ENCODE measurements at places on chromosomes 16 and 17.

- DNase-seq = no peak
Observed at GRCh38 chr17:27216836-27217235, 77.1 kb upstream of the WSB1 start.

DNA sequence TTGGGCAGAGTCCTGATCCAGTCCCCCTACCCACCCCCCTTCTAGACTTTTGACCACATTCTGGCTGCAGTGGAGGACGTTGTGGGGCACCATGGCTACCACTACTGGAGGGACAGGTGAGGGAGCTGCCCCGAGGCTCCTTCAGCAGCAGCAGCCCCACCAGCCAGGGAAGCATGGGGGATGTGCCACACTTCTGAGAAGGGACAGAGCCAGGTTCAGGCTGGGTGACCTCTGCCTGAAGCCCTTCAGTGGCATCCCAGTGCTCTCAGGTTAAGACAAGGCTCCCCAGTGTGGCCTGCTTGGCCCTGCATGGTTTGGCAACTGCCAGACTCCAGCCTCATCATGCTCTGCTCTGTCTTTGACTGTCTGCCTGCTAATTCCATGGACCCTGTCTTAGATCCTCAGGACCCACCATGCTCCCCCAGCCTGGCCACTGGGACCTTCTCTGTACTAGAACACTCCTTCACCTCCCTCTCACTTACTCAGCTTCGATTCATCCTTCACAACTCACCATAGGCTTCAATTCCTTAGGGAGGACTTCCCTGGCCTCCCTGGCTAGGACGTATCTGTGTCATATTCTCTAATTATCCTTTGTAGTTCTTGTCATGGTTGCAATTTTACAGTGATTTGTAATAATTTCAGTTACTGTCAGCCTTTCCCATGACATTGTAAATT, 8.8 kb downstream of the SLC9A5 start:
- DNase-seq = no peak

DNA sequence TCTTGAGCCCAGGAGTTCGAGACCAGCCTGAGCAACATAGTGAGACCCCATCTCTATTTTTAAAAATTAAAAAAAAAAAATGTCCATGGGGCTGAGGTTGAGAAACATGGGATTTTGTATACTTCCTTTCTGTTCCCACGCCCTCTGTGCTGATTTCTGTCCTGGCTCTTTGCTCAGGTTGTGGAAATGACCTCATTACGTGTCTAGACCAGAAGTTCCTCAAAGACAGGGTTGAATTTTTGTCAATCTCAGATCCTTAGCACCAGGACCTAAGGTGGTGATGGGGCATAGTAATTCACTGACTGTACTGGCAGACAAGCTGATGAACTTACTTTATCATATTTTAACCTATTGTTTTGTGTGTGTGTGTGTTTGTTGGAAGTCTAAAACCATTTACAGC, 11.2 kb upstream of the HNF1B start:
- DNase-seq = no peak

- DNase-seq = peak; percentile 44
Observed at GRCh38 chr17:78974635-78975591, 4.8 kb downstream of the LGALS3BP start.

DNA sequence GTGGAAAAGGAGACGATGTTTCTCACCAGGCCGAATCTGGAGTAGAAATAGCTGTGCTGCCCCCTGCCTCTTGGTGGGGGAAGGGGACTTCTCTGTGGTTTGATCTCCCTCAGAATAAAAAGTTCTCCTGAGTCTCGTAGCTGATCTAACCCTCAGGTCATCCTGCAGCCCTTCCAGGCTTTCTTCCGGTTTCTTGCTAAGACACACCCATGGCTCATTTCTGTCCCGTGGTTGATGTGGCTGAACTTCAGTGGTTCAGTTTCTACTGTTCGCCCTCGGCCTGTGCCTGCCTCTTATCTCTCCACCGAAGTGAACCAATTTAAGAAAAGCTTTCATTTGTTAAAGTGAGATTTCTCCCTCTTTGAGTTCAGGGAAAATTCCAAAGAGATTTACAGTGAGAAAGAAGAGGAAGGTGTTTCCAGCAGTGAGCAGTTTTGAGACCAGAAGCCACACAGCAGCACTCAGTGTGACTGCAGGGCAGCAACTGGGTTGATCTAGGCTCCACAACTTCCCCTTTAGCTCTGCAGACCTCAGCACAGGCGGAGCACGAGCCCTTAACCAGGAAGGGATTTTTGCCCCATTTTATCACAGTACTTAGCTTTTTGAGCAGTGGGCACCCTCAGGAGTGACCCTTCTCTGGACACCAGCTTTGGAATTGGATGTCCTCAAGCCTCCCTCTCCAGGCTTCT, 34.9 kb upstream of the CACNG5 start:
- no peak for DNase-seq

DNA sequence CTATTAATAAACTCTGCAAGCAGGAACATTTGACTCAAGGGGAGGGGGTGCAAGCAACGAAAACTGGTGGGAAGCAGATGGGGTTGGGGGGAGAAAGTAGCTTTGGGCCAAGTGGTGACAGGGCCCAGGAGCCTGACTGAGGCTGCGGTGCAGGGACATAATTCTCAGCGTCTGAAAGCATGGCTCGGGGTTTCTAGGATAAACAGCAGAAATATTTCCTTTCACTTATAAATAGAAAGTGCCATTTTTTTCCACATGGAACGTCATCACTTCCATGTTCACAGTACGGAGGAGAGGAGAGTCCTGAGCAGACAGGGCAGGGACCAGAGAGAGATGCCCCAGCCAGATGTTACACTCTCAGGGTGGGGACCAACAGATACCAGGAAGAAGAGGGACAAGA, 197.1 kb downstream of the ZFHX3 start:
- DNase-seq = no peak

GRCh38 chr17:60231234-60231633, 81.5 kb downstream of the CA4 start:
- DNase-seq = no peak

DNA sequence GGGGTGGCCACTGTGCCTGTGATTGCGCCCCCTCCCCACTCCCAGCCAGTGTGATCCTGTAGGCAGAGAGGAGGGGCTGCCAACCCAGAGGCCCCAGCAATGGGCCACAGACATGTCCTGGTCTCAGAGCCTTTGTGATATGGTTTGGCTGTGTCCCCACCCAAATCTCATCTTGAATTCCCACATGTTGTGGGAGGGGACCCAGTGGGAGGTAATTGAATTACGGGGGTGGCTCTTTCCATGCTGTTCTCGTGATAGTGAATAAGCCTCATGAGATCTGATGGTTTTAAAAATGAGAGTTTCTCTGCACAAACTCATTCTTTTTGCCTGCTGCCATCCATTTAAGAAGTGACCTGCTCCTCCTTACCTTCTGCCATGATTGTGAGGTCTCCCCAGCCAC, 56.8 kb upstream of the ZNF469 start:
- DNase-seq = no peak

DNA sequence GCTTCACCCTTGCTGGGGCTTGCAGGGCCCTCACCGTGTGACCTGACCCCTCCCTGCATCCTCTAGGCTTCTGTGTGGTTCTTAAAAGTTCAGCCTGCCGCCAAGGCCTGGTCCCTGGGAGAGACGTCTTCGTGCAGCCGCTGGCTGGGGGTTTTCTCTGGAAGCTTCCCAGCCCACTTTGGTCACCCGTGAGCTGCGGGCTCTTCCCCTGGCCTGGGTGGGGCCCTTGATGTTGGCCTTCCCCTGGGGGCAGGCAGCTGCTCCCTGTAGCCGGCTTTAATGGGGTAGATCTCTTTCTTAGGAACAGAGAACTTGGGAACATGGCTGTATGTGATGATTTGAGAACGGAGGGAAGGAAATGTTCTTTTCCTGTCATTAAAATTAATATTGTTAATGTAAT, 32.7 kb downstream of the ZNF750 start:
- no peak for DNase-seq

GRCh38 chr17:22510504-22510903, 818.2 kb downstream of the KCNJ18 start:
- no peak for DNase-seq

DNA sequence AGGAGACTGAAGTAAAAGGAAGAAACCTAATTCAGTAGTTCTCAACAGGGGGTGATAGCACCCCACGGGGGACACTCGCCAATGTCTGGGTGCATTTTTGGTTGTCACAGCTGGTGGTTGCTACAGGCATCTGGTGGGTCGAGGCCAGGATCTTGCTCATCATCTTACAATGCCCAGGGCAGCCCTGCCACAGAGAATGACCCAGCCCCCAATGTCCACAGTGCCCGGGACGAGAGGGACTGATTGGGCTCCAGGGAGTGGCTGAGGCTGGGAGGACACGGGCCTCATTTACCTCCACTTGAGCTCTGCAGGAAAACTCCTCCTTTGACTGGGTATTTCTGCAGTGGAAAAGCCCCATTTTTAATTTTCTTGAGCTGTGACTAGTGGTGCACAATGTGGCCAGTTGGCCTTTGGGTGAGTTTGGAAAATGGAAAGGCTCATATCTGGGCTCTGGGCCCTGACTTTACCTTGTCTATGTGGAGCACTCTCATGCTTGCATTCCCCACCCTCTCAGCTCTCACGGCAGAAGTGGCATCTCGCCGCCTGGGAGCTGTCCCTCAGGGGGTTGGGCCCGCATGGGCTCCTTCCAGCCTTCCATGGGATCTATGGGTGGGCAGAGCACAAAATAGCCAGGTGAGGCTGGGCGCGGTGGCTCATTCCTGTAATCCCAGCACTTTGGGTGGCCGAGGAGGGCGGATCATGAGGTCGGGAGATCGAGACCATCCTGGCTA, 37.7 kb upstream of the IRF8 start:
- DNase-seq = no peak

GRCh38 chr17:28041844-28042656, 427 bp upstream of the NLK start:
- no peak for DNase-seq

DNA sequence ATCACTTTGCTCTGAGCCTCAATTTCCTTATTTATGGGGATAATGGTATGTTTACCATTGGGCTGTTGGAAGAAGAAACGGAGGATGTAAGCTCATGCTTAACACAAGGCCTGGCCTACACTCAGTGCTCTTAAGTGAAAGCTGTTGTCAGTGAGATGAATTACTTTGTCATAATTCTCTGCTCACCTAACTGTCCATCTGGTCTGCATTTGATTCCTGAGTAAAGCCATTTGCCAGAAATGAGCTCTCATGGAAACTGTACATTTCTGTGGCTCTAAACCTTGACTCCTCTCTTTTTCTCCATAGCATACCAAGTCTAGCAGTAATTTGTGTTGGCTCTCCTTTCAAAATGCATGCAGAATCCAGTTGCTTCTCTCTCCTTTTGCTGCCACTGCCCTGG, 445.7 kb downstream of the UTP18 start:
- no peak for DNase-seq

- no peak for DNase-seq
Observed at GRCh38 chr16:54366943-54367342, 80.4 kb upstream of the IRX3 start.

GRCh38 chr17:39054111-39054645, 87.0 kb upstream of the FBXO47 start:
- no peak for DNase-seq

- no peak for DNase-seq
Observed at GRCh38 chr16:19657831-19658230, 60.2 kb downstream of the KNOP1 start.

DNA sequence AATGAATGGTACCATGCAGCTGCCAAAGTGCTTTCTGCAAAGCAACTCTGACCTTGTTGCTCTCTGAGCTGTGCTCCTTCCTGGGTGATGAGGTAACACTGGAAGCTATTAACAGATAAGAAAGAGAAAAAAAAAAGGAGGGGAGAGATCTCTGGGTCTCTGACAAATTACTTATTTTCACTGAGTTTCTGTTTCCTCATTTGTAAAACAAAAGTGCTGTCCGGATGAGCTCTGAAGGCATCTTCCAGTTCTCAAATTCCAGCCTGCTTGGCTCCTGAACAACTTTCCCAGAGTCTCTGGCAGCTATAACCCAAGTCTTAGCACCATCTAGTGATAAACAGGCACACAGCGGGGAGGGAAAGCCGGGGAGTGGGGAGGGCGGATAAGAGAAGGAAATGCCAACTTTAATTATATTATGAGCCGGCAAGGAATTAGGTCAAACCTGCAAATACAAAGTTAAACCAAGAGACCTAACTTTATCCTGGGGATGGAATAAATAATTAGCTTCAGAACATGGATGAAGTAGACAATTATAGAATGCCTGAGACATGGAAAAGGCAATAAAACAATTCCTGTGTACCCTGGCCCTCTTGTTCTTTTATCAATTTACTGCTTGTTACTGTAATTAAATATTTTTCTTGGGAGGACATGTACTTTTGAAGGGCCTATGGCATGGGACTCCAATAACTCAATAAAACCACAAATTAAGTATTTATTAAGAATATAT, 61.3 kb upstream of the KIFC3 start:
- DNase-seq = no peak

- DNase-seq = no peak
Observed at GRCh38 chr17:77719806-77720205, 238.7 kb upstream of the TNRC6C start.

GRCh38 chr16:15704545-15704987, 54.5 kb downstream of the NDE1 start:
- DNase-seq = peak; percentile 61

- no peak for DNase-seq
Observed at GRCh38 chr17:80431246-80432195, 16.6 kb downstream of the ENDOV start.

DNA sequence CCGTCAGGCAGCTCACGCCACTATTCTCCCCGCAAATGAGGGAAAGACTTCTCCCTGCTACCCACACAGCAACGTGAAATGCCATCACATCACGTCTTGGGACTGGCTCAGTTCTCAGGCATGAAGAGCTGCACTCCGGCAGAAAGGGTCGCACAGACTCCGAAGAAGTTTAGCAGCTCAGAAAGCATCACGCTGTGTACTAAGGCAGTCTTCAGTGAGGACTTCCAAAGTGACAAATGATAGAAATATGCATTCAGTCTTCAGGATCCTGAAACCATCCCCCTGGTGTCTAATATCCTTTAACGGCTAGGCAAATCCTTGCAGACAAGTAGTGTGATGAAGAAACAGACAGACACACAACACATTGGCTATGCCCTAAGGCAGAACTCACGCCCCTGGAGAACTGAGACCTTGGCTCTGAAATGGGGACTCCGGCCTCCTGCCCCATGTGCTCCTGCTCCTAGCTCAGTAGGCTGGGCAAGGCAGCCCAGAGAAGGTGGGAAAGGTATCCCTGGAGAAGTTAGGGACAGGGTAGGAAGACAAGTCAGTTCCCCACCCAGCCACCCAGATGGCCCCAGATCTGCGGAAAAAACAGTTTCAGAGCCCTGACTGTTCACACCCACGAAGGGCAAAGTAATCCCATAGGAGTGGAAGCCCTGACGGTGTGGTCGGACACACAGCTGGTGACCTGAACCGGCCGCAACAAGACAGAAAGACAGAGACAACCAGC, 1.6 kb downstream of the XYLT1 start:
- DNase-seq = no peak

All from CD8-positive, alpha-beta memory T cell (primary cell).